Fibroblast of skin of back (primary cell): ENCODE measurements at places on chromosomes 16 and 17.
A peak's percentile ranks its signal among the peaks of the same experiment; 100 is the strongest.

DNA sequence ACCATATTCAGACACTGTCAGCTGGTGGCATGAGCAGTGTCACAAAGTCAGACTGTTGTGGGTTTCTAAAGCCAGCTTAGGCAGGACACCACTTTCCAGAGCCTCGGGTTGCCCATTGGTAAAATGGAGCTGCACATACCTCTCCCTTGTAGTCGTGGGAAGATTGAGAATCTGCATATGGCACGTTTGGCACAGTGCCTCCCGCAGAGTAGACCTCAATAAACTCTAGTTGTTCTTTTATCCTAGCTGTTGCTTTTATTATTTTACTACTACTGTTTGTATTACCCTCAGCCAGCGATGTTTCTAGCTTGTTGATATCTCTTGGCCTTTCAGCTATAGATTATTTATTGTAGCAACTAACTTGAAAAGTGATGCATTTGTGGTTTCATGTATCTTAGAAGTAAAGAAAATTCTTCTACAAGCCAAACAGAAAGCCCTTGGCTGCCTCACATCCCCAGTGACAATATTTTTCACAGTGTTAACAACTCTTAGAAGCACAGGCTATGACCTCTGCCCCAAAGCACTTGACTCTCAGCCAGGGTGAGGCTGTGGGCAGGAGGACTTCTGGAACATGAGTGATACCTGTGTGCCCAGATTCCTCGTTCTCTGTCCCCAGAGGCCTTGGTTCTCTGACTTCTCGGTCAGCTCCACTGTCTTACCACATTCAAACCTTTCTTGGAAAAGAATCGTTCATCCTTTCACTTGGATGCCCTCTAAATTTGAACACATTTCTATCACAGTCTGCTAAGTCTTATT, 351.6 kb downstream of the SNX29 start:
- DNase-seq: no peak

- DNase-seq: no peak
These were observed 11.1 kb downstream of the HROB start for GRCh38 chr17:44152875-44153274.

DNA sequence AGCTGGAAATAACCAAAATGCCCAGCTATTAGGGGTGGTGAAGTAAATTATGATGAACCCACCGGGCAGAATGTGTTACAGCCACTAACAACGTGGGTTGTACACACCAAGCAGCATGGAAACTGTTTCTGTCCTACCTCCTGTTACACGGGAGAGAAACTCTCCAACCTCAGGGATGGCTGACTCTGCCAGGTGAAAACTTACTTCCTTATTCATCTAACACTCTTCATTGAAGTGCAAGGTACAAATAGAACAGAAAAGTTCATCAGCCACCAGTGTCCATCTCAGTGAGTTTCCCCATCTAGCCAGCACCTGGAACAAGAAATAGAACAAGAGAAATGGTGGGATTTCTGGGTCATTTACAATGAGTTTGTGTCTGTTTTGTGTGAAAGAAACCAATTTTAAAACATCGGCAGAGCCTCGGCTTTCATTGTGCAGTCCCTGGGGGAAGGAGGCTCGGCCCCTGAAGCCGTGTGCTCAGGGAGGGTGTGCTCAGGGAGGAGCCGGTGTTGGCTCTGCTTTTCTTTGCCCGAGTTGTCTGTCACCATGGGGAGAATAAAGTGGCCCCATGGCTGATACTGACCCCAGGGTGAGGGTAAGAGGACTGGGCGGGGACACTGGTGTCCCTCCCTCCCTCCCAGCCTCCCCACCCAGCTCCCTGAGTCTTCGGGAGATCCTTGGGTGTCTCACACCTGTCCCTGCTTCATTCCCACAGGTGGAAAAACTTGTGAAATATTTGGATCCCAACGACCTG, 39.8 kb downstream of the RAB11FIP4 start:
- DNase-seq: no peak

DNA sequence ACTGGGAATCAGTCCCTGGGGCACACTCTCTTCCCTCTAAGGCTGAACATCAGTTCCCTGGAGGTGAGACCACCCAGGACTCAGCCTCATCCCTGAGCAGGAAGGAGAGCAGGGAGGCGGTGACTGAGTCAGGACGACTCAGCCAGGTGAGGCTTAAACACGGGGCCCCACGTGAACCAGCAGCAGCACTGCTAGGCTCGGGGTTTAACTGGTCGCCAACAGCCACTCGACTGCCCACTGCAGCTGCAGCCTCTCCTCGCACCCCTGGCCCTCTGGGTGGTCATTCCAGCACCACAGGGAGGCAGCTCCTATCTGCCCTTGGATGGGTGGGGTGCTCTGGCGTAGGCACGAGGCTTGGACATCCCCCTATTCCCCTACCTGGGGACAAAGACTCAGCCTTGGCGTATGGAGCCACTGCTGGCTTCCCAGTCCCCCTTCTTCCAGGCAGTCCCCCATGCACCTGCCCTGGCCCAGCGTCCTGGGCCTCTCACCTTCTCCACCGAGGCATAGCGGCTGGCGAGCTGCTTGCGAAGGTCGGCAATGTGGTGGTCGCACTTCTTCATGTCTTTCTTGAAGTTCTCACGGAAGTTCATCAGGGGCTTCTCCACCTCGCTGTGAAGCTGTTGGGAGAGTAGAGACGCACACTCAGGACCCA, 21.2 kb upstream of the RCVRN start:
- DNase-seq: no peak

DNA sequence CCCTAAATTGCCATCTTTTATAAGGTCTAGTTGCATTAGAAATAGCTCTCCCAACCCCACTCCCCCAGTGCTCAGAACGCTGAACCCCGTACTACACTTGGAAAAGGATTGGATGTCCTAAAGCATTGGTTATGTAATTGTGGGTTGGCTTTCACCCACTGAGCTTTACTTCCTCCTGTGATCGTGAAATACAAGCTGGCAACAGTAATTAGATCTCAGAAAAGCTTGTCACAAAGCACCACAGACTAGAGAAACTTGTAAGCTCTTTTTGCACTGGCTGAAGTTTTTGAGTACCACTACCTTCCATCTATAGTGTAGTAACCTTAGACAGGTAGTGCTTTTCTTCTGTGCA, 54.4 kb downstream of the SIAH1 start:
- DNase-seq: no peak

DNA sequence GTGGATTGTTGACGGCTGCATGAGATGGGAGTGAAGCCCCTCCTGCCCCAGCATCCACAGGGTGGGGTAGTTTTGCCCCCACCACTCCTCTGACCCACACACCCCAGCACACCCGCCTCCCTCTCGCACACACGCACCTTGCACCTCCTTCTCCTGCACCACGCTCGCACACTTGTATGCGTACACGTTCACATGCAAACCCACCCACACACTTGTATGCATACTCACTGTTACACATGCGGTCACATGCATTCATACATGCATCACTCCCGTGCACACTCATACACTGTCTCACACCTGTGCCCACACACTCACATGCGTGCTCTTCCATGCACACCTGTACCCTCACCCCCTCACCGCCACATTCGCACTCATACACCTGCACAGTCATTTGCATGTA, 70.5 kb upstream of the CIBAR2 start:
- no peak for DNase-seq

- no peak for DNase-seq
These were observed 63.5 kb downstream of the SPECC1 start for GRCh38 chr17:20072692-20072992.

DNA sequence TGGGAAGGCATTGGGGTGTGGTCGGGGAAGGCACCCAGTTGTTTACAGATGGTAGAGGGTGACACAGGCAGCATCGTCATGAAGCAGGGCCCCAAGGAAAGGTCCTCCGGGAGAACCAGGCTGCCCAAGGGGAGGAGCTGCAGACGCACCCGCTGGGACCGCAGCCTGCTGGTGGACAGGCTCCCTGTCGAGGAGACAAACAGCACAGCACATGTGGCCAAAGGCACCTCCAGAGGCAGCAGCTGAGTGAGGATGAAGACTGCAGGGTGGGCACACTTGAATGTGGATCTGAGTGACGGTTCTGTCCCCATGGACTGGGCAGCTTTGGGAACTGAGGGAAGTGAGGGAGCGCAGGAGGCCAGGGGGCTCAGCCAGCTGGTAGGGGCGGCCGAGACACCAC, 12.4 kb downstream of the CHMP1A start:
- DNase-seq: no peak

DNA sequence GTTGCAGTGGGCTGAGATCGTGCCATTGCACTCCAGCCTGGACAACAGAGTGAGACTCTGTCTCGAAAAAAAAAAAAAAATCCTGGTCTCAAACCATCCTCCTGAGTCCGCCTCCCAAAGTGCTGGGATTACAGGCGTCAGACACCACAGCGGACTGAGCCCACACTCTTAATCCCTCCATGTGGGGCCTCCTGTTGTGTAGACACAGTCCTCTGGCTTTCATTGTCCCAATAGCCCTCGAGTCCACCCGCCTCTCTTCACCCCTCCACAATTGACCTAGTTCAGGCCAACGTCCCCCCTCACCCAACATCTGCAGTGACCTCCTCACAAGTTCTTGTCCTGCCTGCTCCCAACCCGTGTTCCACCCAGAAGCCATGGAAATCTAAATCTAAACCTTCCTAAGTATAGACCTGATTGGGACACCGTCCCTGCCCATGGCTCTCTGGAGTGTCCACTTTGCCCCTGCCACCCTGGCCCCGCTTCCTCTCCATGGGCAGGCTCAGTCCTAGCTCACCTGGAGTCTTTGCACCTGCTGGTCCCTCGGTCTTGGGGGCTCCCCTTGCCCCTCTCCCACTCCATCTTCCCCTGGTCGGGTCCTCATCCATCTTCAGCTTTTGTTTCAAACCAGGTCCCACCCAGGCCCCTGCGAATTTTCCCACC, 46.7 kb downstream of the HAPSTR1 start:
- no peak for DNase-seq

DNA sequence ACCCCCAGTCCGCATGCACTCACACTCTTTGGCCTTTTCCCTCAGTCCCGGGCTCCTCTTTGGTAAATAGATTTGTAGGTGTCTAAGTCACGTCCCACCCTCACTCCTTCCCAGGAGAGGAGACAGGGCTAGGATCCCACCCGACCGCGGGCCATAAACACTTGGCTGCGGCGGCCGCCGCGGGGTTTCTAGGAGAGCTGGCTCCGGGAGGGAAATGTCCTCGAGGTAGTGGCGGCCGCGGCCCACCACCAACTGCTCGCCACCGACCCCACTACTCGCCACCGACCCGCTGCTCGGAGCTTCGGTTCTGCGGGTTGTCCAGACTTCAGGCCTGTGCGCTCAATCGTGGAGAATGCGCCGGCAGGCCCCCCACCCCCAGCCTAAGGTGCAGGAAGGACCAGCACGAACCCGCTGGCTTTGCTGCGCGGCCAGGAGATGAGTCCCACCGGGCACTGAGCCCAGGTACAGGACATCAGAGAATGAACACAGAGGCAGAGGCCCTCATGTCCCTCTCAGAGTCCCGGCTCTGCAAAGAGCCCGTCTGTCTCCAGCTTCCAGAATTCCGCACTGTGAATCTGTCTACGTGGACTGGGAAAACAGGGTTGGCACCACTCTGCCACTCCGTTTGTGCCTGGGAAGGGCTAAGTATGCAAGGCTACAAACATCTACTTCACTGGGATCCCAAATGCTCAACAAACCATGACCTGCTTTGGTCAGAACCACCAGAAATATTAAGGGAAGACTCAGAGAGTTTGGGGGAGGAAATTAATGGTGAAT, 2.5 kb downstream of the PRAC2 start:
- DNase-seq: no peak

- no peak for DNase-seq
These were observed 1.4 kb downstream of the ENDOV start for GRCh38 chr17:80416260-80416939.

- DNase-seq: no peak
These were observed 35.4 kb upstream of the LYRM9 start for GRCh38 chr17:27928587-27928986.

DNA sequence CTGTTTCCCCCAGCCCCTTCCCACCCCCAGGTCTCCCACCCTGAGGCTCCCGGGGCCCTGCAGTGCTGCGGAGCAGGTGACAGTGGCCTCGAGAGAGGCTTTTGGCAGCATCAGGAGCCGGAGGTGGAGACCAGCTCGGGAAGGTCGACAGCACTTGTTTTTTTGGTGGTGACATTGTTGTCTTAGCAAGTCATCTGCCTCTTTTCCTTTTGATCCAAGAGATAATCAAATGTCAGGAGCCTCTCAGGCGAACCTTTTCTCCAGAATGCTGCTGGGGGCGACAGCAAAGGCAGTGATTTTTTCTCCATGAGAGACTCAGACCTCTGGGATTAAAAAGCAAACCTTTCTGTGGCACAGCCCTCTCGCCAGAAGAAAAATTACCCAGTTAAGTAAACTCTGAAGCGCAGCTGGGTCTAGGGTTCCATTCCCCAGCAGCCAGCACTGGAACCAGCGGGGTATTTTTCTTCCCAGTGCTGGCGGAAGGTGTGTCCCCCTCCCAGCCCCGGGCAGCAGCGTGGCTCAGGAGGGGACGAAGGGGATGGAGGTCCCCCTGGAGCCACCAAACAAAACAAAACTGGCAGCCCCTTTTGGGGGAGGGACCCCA, 37.2 kb downstream of the GRIN2C start:
- DNase-seq: no peak

DNA sequence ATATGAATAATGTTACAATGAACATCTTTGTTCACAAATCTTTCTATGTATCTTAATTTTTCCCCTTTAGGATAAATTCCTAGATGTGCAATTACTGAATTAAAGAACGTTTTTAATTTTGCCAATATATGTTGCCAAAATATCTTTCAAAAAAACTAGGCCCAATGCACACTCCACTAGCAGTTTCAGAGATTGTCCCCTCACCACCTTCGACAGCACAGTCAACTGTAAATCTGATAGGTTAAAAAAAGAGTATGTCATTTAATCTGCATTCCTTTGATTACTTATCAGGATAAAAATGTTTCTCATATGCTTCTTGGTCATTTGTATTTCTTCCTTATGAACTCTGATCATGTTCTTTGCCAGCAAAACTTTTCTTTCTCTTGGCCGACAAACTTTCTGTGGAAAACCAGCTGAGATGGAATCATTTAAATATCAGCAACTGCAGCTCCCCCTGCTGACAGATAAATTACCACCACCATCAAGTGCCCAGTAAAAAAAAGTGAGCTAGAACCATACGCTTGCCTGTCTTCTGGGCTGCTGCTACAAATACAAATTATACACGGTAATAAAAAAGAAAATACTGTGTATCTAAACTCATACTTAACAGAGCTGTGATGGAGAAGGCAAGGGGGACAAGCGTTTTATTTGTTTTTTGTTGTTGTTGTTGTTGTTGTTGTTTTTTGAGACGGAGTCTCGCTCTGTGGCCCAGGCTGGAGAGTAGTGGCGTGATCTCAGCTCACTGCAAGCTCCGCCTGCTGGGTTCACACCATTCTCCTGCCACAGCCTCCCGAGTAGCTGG, 19.6 kb upstream of the KANSL1 start:
- DNase-seq: peak; percentile 72

- DNase-seq: no peak
These were observed 10.2 kb upstream of the KRT20 start for GRCh38 chr17:40895106-40895730.
